ENCODE measurements at places on chromosomes 11 and 22.

DNA sequence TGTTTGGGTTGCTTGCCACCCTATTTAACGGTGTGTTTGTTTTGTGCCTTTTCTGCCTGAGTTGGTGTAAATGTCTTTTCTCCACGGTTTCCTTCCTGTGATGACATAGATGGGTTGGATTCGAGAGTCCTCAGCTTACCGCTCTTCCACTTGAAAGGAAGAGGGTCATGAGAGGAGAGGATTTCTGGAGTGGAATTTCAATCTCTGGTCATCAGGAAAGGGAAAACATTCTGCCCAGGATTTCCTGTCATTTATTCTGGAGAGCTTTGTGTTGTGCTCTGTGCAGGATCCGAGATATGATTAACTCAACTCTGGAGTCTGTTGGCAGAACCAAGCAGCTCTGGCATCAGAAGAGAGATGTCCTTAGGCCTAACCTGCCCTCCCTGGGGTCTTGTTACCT, 605.2 kb downstream of the NTM start:
- no peak for DNase-seq

- DNase-seq: no peak
Observed at GRCh38 chr11:67644042-67644441, 4.5 kb upstream of the TBX10 start.

DNA sequence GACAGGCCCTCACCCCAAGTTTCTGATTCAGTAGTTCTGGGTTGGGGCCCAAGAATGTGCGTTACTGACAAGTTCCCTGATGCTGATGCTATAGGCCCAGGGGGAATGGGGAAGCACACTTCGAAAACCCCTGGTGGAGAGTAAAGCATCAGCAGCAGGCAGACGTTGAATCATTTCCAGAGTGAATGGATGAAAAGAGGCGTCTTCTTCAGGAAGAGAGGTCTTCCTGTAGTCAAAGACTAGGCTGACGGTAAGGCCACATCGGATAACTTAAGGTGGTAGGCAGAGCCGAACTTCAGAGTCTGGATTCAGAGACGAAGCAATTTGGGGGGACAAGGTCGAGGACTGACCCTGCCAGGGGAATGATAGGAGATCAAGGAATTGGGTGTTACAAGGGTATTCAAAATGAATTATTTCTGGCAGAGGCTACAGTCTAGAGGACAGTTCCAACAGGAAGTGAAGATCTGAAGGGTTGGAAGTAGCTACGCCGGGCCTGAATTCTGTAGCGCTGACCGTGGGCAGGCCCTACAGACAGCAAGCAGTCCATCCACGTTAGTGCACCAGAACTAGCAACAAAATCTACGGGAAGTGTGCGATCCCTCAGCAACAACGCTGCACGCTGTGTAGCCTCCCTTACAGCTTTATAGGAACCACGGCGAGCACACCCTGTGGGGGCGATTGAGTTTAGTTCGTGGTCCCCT, 862 bp upstream of the CENATAC start:
- peak; percentile 37 for DNase-seq

- no peak for DNase-seq
Observed at GRCh38 chr11:64516226-64516625, 74.8 kb upstream of the SLC22A12 start.

DNA sequence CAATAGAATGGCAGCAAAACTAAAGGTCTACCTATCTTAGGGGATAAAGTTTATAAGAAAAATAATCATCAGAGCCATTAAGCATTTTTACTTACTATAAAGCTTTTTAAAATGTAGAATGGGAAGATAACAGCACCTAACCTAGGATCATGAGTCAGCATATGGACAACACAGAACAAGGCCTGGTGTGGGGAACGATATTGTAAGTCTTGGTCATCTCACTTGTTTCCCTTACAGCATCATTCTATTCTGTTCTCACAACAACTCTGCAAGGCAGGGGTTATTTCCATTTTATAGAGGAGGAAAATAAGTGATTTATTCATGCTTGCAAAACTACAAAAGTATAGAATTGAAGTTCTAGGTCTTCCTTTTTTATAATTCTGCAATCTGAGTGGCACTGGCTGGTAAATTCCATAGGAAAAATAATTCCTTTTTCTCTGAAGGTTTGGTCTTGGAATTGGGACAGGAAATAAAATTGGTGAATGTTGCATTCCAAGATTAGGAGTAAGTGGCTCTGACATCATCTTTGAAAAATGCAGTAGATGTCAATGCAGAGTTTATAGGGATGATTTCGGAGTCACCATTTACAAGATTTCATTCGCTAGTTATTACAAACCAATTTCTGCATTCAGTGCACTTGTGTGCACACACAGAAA, 423.0 kb downstream of the DYNC2H1 start:
- no peak for DNase-seq

DNA sequence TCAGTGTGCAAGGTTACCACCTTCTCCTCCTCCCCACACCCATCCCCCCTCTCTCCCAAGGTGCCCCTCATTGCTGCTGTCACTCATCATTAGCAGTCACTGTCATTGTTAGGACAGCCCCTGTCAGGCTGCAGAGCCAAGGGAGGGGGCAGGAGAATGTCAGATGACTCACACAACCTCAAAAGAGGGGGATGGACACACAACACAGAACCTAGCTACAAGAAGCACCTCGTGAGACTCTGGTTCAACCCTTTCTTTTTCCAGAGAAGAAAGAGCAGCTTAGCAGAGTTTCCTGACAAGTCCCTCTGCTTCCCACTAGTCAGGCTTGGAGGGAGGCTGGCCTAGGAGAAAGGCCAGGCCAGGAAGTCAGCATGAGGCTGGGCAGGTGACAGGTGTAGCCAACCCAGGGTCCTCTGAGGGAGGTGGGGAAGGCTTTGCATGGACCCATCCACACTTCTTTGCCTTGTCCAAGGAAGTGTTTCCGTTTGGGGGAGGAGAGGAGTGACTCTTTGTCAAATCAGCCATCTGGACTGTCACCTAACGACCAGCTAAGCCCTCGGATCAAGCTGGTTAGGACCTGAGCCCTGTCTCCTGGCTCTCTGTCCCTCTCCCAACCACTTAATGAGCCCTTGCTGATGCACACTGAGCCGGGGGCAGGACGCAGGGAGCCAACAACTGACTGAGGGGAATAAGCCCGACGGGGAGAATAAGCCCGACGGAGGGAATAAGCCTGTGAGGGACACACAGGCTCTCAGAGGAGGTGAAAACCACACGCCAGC, 18.3 kb downstream of the ADORA2A start:
- no peak for DNase-seq

GRCh38 chr11:134560566-134561330, 148.7 kb upstream of the B3GAT1 start:
- no peak for DNase-seq

DNA sequence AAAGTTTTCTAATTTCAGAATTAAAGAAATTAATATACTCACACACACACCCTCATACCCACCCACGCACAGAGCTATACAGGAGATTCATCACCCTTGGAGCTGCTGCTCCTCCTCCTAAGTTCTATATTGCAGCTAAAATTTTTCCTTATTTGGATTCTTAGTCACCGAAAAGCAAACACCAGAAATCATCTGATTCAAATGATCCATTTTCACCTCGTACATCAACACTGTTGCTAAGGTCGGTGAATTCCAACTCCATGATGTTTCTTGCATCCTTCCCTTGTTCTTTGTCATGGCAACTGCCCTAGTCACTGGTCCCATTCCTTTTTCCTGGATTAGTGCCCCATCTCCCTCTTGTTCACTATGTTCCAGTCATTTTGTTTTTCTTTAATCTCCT, 286.2 kb downstream of the GRM5 start:
- DNase-seq: no peak

GRCh38 chr11:68959465-68960293, 21.1 kb downstream of the MRGPRD start:
- DNase-seq: no peak

- no peak for DNase-seq
Observed at GRCh38 chr11:19121646-19122045, 4.7 kb downstream of the ZDHHC13 start.

DNA sequence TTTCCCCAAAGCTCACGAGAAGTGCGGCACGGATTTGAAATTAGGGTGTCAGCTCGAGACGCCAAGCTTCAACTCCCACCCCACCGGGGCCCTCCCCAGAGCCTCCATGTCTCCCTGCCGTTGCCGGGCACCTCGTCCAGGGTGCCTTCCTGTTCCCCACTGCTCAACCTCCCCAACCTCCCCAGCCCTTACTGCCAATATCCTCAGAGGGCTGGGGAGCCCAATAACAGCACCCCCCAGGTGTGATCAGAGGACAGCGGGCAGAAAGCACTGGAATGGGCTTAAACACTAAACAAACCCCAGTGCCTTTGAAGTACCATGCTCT, 1336.4 kb downstream of the TBC1D22A start:
- no peak for DNase-seq

DNA sequence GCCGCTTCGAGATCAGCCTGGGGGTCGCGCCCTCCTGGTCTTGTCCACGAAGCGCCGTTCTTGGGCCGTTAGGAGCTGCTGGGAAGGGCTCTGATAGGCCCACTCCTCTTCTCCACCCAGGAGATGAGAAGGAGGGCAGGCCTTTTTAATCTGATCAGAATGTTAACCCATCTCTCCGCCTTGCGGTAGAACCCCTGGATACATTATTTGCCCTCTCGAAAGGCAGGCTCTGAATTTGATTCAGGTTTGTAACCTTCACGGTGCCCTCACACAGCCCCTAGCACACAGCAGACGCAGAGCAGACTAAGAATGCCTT, at the start of gene CCDC83:
Gene CCDC83 (plus strand): TSS at position 43 of the 316 bp plus-strand sequence. CDS start 9,741 bp downstream, outside the sequence.
- no peak for DNase-seq

DNA sequence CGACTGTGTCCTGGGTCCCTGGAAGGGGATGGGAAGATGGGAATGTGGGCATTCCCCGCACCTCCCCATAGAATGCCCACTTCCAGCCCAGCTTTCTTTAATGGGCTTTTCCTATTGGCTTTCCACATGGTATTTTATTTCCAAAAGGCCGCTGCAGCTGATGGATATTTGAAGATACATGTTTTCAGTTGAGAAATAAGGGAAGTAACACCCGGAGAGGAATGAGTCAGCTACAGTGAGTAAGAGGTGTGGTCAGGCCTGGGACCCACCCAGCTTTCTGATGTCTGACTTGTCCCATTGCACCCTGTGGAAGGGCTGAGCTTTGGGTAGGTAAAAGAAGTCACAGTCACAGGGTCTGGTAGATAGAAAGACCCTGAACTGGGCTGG, 476.9 kb downstream of the MIAT start:
- no peak for DNase-seq

DNA sequence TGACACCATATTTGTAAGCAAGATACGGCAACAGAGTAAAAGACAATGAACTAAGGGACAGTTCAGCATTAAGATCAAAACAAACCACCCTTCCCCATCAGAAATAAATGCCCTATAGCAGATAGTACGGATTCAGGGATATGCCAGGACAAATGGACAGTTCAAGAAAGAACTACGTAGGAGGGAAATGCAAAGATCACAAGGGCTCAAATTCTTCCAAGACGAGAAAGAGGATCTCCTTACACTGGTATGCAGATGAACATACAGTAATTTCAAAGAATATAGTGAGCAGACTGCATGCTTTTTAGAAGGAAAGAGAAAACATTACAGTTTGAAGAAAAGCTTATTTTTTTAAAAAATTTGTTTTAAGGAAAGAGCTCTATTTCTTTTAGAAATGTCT, 124.7 kb upstream of the APOA1 start:
- no peak for DNase-seq

GRCh38 chr11:92642177-92642931, 327.1 kb upstream of the MTNR1B start:
- DNase-seq: no peak

DNA sequence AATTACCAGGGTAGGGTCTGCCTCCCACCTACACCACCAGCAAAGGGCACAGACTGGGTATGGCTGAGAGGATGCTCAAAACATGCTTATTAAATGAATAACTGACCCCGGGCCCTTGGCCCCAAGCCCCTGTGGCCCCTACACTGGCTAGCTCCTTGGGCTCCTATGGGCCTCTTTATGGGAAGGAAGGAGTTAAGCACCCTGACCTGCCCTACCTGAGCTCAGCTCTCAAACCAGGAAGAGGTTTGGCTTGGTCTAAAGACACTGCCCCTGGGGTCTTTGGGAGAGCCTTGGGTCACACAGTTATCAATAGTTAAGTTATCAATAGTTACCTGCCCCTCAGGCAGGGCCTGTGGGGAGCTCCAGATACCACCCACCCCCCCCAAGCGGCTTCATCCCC, 1.2 kb downstream of the USH1C start:
- DNase-seq: no peak

GRCh38 chr22:19732403-19733113, 9.2 kb downstream of the GP1BB start:
- no peak for DNase-seq

DNA sequence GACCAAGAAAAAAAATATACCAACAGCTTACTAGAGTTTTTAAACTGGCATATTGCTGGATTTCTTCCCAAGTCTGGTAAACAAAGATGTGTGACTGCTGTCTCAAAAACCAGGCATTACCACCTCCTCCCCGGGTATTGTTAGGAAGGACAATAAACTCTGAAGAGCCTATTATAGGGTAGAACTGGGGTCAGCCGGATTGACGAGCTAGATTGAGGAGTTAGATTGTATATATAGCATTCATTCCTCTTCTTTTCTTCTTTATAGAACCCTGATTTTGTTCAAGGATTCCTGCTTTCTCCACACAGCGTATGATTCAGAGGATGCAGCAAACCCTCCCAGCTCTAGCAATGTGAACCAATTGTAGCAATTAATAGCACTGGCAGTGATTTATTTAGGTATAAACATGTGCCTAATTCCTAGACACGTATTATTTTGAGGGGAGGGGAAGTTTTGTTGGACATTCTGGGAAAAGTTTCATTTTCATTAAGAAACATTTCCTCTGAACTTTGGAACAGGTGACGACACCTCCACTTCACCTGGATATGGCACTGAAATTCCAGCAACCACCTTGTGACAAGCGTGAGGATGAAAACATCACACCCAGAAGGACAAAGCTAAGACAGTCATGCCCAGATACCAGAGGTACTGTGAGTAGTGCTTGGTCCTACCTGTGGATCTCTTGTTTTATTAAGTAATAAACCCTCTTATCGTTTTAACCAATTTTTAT, 679.4 kb upstream of the KIRREL3 start:
- DNase-seq: no peak

- no peak for DNase-seq
Observed at GRCh38 chr22:42716221-42716620, 4.4 kb downstream of the A4GALT start.

- no peak for DNase-seq
Observed at GRCh38 chr22:42805016-42805997, 51.8 kb downstream of the ARFGAP3 start.

- no peak for DNase-seq
Observed at GRCh38 chr11:36153551-36153950, 135.7 kb downstream of the COMMD9 start.

GRCh38 chr11:27217948-27218420, 145.0 kb downstream of the CCDC34 start:
- no peak for DNase-seq

- no peak for DNase-seq
Observed at GRCh38 chr11:73564903-73565302, 33.0 kb downstream of the FAM168A start.

Measured in CD4-positive, alpha-beta memory T cell (primary cell).